ENCODE measurements at places on chromosomes 6 and 20.
A peak's percentile ranks its signal among the peaks of the same experiment; 100 is the strongest.

- ATAC-seq = no peak
Observed at GRCh38 chr6:98975421-98975820, 27.7 kb upstream of the FBXL4 start.

- ATAC-seq = no peak
Observed at GRCh38 chr6:14100138-14100537, 17.4 kb upstream of the CD83 start.

DNA sequence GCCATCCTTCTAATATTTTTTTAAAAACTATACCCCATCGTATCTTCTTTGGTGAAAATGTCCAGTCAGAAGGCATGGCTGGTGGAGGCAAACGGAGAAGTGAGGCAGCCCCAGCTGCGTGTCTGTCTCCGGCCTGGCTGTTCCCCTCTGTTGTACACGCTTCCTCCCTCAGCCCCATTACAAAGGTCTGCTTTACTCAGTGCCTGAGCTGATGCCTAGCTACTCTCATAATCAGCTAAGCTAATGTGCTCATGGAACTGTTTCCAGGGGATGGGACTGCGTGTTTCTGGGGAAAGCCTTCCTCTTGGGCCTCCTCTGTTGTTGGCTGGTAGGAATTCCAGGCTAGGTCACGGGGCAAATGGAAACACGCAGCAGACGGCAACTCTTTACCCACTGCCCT lies 67.3 kb downstream of the PPP1R3G start:
- ATAC-seq = no peak

GRCh38 chr6:13048113-13048512 lies 280.2 kb downstream of the TBC1D7 start:
- ATAC-seq = peak; percentile 41

DNA sequence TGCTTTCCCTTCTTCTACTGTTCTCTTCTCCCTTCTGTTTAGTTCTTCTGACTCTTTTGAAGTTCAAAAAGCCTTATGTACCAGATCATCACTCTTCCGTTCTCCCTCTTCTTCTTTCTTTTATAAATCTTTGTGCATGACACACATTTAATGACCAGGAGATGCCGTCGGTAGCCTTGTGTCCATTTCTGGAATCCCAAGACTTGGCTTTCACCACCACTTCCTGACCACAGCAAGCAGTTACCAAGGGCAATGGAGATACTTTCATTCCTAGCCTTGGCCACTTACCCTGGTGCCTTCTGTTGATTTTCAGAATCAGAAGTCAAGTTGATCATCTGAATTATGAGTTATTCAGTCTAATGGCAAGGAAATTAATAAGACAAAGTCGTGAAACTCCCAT lies 268.5 kb upstream of the QKI start:
- no peak for ATAC-seq

DNA sequence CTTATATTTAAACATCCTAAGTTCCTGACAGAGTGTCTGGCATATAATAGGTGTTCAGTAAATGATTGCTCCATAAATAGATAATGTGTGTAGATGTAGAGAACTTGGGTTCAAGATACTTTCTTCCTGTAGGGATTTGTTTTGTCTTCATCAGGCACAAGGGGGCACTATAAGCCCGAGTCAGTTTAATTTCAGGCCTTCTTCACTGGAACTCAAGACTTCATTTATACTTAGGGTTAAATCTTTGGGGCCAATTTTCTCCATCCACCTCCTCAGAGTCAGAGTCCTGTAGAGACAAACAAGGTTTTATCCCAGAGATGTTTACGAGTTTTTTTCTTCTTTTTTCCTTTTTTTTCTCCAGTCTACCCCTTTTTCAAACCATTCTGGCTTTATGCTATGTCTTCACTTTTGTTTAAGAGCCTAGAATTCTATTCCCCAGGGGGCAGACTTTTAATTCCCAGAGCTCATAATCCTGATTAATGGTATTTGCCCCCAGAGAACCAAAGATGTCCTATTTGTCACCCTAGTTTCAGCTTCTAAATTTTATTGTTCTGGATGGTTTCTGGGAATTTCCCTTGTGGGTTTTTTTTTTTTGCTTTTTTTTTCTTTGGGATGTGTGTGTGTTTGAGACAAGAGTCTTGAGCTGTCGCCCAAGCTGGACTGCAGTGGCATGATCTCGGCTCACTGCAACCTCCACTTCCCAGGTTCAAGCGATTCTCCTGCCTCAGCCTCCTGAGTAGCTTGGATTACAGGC lies 88.4 kb downstream of the HFE start:
- ATAC-seq = peak; percentile 14

- peak; percentile 93 for ATAC-seq
Observed at GRCh38 chr6:87407901-87408720, at the start of gene CFAP206. TSS of gene CFAP206 (plus strand) at chr6:87407972. CDS start at chr6:87409840, 1,868 bp downstream.
